ENCODE measurements at places on chromosomes 11 and 22.
A peak's percentile ranks its signal among the peaks of the same experiment; 100 is the strongest.

DNA sequence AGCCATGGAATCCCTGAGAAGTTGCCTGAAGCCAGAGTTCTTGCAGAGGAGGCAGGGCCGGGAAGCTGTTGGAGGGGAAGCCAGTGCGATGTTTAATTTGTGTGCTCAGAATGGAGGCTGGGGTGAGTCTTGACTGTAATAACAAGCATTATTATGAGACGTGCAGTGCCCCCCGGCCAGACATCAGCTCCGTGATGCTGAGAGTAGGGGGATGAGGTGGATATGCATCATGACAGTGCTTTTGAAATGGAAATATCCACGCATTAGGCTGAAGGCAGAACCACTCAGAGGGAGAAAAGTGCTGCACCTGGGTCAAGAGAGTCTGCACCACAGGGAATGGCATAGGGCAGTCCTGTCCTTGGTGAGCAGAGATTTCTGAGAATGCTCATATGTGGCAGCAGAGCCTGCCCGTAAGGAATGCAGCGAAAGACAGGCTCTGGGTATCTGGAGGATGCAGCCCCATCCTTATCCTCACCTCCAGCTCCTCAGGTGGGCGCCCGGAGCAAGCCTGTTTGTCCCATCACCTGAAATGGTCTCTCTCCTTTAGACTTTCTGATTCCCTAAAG is 37.6 kb upstream of the SEZ6L start:
- no peak for DNase-seq

GRCh38 chr11:102377891-102378290 is 30.9 kb downstream of the BIRC2 start:
- DNase-seq = no peak

DNA sequence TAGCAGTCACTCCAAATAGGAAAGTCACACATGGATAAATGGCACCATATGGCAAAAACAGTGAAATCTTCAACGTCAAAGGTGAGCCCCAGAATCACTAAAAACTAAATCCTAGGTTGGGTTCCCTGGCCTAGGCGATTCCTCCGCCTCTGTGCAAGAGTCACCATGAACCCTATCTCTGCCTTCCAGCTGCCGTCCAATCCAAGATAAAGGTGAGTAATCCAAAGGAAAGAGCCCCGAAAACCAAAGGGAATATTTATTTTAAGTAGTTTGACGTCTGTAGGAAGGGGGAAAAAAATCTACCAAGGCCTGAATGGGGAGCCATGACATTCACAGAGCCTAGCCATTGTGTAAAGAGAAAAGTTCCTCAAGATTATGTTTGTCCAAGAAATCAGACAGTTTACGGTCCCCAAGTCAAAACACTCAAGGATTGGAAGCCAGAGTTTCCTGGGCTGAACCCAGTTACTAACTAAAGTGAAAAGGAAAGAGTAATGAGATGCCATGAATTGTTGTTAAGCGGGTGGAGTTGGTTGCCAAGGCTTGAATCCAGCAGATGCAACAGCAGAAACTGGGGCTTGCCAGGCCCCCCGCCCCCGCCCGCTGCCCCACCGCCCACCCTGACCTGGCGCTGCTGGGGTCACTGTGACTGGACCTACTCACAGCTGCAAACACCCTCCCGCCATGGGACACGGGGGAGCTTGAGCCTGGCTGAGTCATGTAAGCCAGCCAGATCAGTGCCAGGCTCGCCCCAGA is 39.7 kb upstream of the ETS1 start:
- no peak for DNase-seq

- DNase-seq = no peak
Observed at GRCh38 chr22:43233529-43233928, 46.6 kb upstream of the TTLL12 start.

- no peak for DNase-seq
Observed at GRCh38 chr11:128174465-128175291, 412.7 kb downstream of the ETS1 start.

- no peak for DNase-seq
Observed at GRCh38 chr22:28674121-28674563, 5.5 kb downstream of the TTC28 start.

- DNase-seq = peak; percentile 52
Observed at GRCh38 chr11:125777309-125777708, 1.3 kb downstream of the PATE2 start.

DNA sequence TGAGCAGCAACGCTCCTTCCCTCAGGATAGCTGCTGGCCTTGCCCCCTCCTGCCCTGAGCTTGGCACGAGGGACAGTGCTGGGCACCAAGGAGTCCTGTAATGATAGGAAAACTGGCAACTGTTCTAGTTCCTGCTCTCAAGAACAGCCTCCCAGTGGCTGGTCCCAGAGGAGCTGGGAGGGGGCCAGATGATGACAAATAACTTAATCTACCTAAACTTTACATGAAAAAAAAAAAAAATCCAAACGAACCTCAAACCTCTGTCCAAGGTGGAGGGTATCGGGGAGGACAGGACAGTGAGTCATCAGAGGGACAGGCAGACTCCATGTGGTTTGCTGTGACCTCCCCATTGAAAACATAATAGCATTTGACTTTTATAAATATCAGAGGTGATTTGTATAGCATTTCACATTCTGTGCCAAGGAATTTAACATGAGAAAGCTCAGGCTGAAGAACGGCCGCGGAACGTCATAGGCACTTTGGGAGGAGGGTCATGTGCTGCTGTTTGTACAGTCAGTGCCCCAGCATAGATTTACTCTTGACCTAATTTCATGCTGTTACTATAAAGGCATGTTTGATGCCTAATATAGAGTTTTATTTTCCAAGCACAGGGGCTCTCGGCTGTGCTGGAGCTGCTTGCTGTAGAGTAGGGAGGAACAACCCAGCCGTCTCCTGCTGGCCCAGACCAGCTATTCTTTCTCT is 98.2 kb upstream of the NNMT start:
- DNase-seq = peak; percentile 79

DNA sequence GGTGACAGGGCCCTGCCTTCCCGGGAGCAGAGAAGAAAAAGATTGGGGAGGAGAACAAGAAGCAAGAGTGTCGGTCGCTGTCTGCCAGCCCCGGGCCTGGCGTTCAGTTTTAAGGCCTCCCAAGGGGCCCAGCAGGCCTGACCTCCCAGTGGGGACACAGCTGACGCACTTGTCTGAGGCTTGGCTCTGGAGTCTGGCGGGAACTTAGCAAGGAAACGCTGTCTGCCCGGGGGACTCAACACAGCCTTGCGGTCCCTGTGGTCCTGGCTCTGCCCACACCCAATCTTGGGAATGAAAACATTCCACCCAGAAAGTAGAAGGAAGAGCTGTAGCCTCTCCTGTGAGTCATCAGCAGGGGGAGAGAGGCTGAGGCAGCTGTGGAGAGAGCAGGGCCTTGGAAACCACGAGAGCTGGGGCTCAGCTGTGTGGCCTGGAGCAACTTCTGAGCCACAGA is 54.4 kb downstream of the TRAF6 start:
- peak; percentile 41 for DNase-seq

- DNase-seq = no peak
Observed at GRCh38 chr11:10600570-10601248, 32.2 kb upstream of the LYVE1 start.
